ENCODE measurements at places on chromosomes 2 and 18. TPM values are rescaled to one million over a fixed set of nuclear protein-coding genes. Genes with fewer than 3 reads are reported as not detected.

The SULT1C4 gene
- 3.5 TPM for total RNA-seq

- DNase-seq, result no peak
These were observed 9.7 kb downstream of the OSR1 start for GRCh38 chr2:19348692-19349091.

The CHST10 gene
- total RNA-seq, result 13.2 TPM

The SLC1A4 gene
- 6.6 TPM for total RNA-seq

The APCDD1 gene
- 252 TPM for total RNA-seq

The RGPD4 gene
- not detected for total RNA-seq

The DSG4 gene
- not detected for total RNA-seq

DNA sequence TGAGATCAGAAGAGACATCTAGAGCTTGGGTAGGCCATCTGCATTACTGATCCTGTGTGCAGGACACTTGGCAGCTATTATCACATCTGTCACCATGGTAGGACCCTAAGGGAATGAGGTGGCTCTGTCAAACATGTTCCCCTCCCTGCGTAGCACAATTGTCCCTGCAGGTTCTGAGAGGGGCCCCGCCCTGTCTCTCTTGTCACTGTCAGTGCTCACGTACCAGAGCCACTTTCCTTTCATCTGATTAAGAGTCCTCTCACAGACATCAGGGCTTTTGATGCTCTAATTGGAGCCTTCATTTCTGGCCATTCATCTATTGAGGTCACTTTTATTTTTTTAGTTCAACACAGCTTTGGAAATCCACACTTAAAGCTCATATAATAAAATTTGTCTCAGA is 38.5 kb downstream of the NEB start:
- no peak for DNase-seq

GRCh38 chr2:191056228-191056627 is 42.3 kb upstream of the STAT1 start:
- no peak for DNase-seq

The UGT1A4 gene
- total RNA-seq, result not detected

GRCh38 chr2:38512211-38512610 is 90.5 kb downstream of the HNRNPLL start:
- no peak for DNase-seq

- no peak for DNase-seq
These were observed 1176.5 kb upstream of the TMEFF2 start for GRCh38 chr2:193371200-193371599.

The SAG gene
- total RNA-seq, result not detected

DNA sequence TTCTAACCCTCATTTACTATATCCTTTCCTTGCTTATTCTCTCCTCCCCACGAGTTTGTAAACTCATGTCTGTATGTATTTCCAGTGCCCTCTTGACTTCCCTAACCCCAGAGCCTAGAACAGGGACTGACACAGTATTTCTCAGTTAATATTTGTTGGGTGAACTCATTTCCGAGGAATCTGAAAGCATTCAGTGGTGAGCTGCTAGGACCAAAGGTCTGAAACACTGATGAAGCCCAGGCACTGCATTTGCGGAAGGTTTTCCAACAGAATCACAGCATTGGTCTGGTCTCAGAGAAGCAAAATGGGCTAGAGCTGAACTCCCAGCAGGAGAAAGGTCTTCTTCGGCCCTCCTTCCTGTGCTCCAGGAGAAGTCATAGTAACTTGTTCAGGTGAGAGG is 56.8 kb downstream of the SOX11 start:
- no peak for DNase-seq

DNA sequence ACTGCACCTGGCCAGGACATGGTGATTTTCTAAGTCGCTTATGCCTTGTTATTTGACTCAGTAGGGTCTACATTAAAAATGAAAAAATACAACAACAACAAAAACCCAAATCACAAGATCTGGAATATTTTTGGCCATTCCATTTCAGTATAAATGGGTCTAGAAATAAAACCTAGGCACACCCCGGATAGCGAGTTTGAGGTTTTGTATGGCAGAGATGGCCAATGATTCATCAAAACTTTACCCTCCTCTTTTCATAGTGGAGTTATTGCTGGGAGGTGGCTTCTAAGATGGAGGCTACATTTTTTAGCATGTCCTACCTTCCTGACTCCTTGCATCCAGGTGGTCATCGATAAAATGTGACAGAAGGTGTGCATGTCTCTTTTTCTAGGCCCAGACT is 49.3 kb upstream of the PELI1 start:
- DNase-seq, result no peak

GRCh38 chr2:127032621-127033020 is 74.3 kb downstream of the BIN1 start:
- no peak for DNase-seq

The AGAP1 gene
- total RNA-seq, result 15.5 TPM

DNA sequence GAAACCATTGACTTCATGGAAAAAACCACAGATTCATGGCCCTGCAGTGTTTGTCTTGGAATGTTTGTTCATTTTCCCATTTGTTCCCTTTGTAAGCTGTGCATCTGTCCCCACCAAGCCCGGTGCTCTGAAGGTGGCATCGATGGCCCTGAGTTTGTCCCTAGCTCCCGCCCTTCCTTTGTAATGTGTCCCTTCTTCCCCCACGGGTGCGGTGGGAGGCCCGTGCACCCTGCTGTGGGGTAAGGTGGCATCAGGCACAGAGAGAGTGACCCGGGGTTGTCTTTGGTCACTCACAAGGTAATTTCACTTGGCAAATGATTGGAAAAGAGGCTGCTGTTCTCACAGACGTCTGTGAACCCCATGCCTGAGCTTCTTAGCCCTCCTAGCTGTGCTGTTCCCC is 28.7 kb downstream of the KLHL29 start:
- DNase-seq, result no peak

DNA sequence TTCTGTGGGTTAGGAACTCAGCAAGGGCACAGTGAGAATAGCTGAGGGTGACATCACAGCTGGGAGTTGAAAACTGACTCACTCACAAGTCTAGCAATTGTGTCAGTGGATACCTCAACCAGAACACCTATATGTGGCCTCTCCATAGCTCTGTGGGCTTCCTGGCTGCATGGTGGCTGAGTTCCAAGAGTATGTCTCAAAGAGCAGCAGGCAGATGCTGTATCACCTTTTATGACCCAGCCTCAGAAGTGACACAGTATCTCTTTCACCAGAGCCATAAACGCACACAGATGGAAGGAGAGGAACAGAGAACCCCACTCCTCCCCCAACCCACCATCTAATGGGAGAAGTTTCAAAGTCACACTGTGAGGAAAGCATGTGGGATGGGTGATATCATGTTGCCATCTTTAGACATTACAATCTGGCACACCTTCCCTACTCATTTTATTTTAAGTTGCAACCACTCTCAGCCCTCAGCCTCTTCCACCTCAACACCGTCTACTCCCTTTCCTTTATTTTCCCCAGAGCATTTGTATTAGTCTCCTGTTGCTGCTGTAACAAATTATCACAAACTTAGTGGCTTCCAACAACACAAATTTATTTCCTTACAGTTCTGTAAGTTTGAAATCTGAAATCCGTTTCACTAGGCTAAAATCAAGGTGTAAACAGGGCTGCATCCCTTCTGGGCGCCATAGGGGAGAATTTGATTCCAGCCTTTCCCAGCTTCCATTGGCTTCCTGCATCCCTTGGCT is 134.6 kb upstream of the SPATS2L start:
- DNase-seq, result no peak

Data from omental fat pad (tissue), 4 donors.